Pons (tissue), 1 donor: ENCODE measurements at places on chromosomes 7 and 10.
A peak's percentile ranks its signal among the peaks of the same experiment; 100 is the strongest.

- DNase-seq, result no peak
Observed at GRCh38 chr7:6482743-6483119, 35.0 kb upstream of the DAGLB start.

DNA sequence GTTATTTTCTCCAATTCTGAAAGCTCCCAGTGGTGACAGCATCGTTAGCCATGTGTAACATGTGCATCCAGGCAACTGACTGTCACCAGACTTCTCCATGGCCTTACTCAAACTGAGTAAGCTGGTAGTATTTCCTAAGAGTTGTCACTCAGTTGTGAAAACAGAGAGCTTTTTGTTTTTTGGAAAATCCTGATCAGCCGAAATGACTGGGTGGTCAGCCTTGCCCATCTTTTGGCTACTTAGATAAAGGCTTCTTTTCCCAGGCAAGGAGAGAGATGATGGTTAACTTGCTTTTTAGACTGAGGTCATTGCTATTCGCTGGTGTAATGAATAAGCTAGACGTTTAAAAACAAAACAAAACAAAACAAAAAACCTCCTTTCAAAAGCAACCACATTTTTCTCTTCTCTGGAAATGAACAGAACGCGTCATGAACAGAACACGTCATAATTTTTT, 159.5 kb upstream of the KLF14 start:
- peak; percentile 88 for DNase-seq

- DNase-seq, result no peak
Observed at GRCh38 chr10:101643546-101643945, 51.4 kb downstream of the FBXW4 start.

- DNase-seq, result no peak
Observed at GRCh38 chr10:48439581-48440041, 133.1 kb downstream of the MAPK8 start.

DNA sequence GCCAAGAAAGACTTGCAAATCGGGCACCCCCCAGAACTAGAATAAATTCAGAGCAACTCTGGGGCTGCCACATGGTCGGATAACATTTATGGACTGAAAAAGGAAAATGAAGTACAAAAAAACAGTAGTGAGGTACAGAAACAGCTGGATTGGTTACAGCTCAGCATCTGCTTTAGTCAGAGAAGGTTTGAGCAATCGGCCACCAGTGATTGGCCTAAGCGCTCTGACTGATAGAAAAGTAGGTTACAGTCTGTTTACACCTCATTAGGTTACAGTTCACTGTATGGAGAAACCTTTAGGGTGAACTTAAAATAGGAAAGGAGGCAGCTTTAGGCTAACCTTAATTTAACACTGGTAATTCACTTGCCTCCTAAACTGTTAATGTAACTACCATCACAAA, 102.0 kb upstream of the DKK1 start:
- DNase-seq, result no peak

DNA sequence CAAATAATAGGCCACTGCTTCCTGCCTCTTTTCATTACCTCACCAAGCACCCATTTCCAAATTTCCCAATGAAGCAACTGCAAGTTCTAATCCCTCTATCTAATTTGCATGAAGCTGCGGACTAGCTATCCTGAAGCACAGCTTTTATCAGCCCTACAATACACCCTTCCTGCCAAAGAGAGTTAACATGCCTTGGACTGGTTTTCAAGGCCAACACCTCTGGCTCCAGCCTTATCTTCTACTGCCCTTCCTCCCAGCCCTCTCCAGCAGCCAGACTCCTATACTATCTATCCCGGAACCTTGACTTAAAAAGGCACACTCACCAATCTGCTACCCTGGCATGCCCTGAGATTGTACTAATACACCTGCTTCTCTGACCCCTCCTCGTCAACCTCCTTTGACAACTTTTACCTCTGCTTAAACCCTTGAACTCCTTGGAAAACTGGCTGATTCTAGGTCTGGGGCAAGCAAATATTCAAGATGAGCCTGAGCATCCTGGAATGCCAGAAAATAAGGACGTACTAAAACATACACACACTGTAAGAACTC, 73.4 kb downstream of the SGMS1 start:
- DNase-seq, result no peak

- no peak for DNase-seq
Observed at GRCh38 chr10:22816298-22816653, 101.9 kb upstream of the PIP4K2A start.

DNA sequence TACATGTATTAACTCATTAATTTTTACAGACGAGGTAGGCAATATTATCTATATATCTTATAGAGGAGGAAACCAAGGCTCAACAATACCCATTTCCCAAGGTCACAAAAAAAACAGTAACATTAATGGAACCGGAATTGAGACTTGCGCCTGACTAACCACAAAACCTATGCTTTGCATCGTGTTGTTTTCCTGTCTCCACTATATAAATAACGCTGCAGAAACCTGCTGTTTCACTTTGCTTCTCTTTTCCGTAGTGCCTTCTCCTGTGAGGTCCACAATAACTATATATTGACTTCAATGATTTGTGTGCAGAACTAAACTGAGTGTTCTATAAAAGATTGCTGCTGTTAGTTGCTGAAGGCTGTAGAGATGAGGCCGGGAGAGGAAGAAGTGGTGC, 97.7 kb upstream of the RPA3 start:
- peak; percentile 31 for DNase-seq

DNA sequence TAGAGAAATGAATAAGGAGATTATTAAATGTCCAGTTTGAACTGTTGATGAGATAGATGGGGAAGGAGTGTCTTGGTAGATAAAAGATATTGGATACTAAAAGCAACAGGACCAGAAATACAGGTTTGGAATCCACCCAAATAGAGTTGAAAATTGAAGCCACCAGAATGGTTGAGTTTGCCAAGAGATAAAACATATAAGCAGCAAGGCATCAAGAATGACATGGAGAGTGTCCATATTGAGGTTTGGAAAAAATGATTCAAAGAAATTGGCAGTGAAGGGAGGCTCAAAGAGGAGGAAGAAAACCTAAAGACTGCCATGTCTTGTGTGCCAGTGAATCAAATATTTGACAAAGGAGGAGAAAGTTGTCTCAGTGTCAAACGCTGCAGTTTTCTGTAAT, 24.2 kb downstream of the CFAP69 start:
- DNase-seq, result no peak

DNA sequence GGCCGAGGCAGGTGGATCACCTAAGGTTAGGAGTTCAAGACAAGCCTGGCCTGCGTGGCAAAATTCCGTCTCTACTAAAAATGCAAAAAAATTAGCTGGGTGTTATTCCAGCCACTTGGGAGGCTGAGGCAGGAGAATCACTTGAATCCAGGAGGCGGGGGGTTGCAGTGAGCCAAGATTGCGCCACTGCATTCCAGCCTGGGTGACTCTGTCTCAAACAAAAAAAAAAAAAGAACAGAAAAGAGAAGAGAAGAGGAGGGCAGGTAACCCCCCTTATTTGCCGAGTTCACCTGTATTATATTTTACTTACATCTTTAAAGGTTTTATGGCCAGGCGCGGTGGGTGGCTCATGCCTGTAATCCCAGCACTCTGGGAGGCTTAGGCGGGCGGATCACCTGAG, 91.7 kb downstream of the RNF216 start:
- DNase-seq, result no peak

DNA sequence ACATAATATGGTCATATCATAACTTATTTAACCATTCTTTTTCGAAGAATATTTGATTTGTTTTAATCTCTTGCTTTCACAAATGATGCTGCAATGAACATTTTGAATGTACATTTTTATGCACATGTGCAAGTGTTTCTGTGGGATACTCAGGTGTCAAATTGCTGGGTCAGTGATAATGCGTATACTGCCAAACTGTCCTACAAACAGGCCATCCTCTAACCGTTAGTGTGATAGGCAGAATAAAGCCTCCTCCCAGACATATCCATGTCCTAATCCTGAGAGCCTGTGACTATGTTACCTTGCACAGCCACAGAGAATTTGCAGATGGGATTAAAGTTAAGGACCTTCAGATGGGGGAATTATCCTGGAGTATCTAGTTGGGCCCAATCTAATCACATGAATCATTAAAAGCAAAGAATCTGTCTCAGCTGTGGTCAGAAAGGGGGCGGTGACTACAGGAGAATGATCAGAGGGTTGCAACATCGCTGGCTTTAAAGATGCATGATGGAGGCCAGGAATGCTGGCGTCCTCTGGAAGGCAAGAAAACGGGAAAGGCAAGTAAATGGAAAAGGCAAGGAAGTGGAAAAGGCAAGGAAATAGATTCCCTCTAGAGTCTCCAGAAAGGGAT, 46.7 kb downstream of the FZD1 start:
- no peak for DNase-seq

GRCh38 chr10:124975977-124976514, 34.1 kb downstream of the ZRANB1 start:
- DNase-seq, result peak; percentile 52
